ENCODE measurements at places on chromosomes 7 and 10.

DNA sequence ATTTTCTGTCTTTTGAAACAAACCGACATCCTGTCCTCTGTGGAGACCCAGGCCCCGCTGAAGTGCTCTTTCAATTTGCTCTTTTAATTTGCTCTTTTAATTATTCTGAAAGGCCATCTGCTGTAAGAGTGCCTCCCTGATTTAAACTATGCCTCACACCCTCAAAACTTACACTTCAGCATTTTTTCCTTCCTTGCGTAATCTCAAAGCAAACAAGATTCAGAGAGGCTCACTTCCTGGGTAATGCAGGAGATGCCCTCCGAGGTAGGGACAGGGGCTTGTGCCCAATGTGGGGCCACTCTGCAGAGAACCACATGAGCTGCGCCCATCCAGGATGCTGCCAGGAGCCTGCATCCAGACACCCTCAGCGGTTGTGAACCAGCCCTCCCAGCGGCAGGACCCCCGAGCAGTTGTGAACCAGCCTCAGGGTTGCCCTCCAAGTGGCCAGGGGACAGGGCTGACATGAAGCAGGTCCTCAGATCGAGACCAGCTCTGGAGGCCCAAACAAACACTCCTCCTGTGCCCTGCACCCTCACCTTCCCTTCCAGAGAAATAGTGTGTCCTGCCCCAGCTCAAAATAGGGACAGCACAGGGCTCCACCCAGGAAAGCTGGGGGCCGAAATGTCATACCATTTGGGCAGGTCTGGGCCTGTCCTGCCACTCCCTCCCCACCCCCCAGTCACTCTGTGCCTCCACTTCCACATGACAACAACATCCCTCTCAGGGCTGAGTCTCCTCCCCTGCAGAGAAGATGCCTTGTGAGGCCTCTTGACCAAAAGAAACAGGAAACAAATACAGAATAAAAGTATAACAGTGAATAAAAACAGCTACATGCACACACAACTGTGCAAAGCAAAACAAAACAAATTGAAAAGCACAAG, 190.4 kb downstream of the PTPRN2 start:
- DNase-seq = no peak

- no peak for DNase-seq
Measured at GRCh38 chr10:117353684-117354083, 21.6 kb downstream of the PDZD8 start.

DNA sequence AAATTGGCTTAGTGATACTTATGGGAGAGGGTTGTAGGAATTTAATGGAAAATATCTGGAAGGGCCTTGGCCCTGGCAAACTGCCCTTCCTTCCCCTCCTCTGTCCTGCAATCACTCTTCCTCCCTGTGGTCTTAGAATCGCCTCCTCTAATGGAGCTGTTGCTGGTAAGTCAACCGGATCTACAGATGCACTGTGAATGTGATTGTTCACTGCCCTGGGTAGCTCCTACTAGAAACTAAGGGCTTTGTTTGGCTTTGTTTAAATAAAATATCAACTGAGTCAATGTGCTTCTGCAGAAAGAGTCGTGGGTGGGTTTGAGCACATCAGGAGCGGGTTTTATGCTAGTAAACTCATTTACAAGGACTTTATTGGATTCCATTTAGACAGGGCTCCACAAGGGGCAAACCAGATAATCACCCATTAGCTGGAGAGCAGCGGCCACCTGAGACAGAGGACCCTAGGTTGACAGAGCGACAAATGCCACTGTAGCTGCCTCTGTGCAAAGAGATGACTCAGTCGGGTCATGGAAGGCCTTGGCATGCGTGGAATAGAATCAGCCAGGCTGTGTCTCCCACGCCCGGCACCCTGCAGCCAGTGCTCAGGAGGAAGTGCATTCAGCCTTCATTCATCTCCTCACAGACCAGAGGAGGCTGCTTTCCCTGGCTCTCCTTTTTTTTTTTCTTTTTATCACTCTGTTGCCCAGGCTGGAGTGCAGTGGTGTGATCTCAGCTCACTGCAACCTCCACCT, 97.9 kb downstream of the GAD2 start:
- DNase-seq = no peak

DNA sequence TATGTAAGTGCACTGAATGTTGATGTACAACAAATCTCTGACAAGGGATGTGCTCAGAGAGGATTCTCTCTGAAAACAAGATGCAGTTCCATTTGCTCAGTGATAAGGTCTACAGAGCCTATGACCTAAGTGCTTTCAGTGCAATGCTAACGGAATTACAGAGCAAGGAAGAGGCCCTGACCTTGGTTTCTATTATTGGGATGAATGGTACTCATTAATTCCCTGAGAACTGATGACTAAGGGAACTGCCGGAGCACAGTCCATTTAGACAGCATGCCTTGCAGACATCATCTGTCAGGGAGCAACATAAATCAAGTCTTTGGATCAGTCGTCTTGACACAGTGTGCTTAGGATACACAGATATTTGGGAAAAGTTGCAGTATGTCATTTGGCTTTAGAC, 340.8 kb downstream of the PHTF2 start:
- DNase-seq = peak; percentile 92

GRCh38 chr10:133292919-133293809, 15.5 kb downstream of the TUBGCP2 start:
- DNase-seq = peak; percentile 93
